ENCODE measurements at places on chromosomes 7 and 10.

- no peak for DNase-seq
These were observed 36.6 kb downstream of the TRUB1 start for GRCh38 chr10:114974625-114975024.

GRCh38 chr10:5550621-5551530 is 26.1 kb downstream of the CALML3 start:
- DNase-seq: peak; percentile 14

DNA sequence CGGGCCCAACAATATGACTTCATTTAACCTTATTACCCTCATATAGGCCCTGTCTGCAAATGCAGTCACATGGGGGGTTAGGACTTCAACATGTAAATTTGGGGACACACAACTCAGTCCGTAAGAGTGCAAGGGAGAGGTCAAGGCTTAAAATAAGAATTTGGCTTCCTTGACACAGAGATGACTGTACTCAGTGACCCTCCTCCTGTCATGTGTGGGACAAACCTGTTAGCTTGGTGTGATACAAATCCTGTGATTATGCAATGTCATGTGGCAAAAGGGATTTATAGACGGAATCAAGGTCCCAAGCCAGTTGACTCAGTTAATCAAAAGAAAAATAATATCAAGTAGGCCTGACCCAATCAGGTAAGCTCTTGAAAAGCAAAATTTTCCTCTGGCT is 25.9 kb upstream of the GTPBP4 start:
- DNase-seq: no peak

DNA sequence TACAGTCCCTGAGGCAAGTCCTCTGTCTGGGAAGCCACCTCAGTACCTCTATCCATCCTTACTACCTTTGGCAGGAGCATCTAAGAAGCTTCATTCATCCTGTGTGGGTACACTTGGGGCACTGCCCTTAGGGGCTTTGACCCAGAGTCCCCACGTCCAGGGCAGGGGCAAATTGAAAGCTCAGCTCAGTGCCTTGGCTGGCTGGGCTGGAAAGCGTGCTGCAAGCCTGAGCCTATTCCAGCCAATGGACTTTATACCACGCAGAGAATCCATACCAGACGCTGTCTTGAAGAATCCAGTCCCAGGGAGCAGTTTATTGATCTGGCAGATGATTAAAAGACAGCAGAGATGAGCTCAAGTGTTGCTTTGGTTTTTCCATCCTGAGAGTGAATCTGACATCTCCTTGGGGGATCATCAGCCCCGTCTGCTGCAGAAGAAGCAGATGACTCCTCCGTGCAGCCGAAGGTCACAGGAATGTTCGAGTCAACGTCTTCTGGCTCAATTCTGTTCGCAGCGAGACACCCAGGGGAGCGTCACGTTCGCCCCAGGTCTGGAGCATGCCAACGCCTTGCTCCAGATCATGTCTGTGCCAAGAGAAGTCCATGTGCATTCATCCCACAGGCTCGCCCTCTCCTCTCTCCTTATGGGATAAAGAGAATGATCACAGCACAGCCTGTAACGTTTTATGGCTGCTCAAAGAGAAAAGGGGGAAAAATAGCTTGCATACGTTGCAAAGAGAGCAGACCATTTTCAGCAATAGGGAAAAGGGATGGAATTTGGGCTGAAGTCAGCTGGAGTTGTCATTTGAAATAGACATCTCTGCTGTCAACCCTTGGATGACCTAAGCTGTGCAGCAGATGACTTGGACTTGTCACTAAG is 35.8 kb upstream of the LYZL1 start:
- DNase-seq: no peak
